ENCODE measurements at places on chromosomes 5 and 9.

- DNase-seq: no peak
Observed at GRCh38 chr5:133307275-133307674, 255.5 kb downstream of the HSPA4 start.

GRCh38 chr5:1103093-1103492 lies 8.8 kb downstream of the SLC12A7 start:
- no peak for DNase-seq

- no peak for DNase-seq
Observed at GRCh38 chr5:124648902-124649467, 97.5 kb downstream of the ZNF608 start.

DNA sequence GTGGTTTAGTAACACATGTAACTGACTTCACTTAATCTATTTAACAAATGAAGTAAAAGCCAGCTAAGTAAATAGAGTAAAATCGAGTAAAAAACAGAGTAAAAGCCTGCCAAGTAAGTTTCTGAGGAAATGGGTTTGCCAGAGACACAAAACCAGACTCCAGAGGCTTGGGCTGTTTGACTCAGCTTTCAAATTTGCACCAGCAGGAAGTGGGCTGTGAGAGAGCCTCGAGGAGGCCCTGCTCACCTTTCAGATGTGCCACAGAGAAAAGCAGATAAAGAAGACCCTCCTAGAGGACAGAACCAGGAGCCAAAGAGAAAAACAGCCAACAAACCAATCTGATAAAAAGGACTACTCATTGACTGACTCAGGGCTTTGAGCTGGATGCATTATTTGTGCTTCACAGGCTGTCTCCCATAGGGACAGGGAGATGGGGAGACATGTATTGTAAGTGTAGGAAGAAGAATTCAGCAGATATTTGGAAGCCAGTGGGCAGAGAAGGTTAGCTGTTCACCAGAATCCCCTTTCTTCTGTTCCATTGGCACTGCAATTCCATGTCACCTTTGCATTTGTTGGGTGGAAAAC lies 14.4 kb upstream of the AMACR start:
- DNase-seq: no peak

GRCh38 chr9:120904061-120904977 lies 22.3 kb downstream of the TRAF1 start:
- no peak for DNase-seq

GRCh38 chr5:179908528-179908927 lies 831 bp upstream of the TBC1D9B start:
- peak; percentile 49 for DNase-seq

GRCh38 chr9:91349115-91349555 lies 12.6 kb downstream of the AUH start:
- no peak for DNase-seq

- DNase-seq: no peak
Observed at GRCh38 chr5:52073993-52074689, 690.9 kb downstream of the ISL1 start.

DNA sequence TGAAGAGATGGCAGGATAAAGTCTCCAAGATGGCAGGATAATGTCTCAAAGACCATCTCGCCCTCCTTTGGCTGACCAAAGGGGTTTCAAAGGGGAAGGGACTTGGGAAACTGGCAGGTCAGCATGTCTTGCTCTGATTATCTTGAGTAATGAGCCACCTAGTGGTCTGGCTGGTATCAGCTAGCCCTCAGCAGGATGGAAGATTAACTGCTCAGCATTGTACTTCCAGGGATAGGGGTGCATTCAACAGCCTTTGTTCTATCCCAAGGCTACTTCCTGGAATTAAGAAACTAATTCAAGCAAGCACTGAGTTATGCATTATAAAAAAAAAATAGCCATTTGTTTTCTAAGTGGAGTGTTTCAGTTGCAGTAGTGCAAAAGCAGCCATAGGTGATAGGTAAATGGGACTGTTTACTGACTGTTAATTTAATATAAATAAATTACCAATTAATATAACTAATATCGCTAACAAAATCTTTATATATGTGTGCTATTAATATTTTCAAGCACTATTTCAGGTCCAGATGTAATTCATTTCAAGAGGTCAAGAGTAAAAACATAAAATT lies 555.5 kb downstream of the CDH9 start:
- DNase-seq: peak; percentile 36

DNA sequence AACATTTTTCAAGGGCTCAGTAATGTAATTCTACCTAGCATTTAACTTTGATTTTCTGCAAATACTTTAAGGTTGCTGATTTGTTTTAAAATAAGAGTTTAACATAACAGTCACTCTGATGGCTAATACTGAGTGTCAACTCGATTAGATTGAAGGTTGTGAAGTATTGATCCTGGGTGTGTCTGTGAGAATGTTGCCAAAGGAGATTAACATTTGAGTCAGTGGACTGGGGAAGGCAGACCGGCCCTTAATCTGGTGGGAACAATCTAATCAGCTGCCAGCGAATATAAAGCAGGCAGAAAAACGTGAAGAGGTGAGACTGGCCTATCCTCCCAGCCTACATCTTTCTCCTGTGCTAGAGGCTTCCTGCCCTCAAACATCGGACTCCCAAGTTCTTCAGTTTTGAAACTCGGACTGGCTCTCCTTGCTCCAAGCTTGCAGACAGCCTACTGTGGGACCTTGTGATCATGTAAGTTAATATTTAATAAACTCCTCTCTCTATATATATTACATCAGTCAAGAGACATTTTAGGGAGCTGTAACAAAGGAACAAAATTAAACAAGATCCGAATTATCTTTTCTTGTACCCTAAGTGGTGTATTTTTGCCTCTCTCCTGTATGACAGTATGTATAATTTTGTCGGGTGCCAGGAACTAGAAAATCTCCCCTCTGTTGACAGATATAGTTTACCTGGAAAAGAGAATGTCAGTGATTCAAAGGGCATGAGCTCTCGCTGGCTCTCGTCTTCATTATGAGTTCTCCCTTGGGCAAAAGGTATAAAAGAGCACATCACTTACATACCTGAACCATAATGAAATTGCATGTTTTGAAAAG lies 576.1 kb downstream of the LRRC70 start:
- DNase-seq: no peak

DNA sequence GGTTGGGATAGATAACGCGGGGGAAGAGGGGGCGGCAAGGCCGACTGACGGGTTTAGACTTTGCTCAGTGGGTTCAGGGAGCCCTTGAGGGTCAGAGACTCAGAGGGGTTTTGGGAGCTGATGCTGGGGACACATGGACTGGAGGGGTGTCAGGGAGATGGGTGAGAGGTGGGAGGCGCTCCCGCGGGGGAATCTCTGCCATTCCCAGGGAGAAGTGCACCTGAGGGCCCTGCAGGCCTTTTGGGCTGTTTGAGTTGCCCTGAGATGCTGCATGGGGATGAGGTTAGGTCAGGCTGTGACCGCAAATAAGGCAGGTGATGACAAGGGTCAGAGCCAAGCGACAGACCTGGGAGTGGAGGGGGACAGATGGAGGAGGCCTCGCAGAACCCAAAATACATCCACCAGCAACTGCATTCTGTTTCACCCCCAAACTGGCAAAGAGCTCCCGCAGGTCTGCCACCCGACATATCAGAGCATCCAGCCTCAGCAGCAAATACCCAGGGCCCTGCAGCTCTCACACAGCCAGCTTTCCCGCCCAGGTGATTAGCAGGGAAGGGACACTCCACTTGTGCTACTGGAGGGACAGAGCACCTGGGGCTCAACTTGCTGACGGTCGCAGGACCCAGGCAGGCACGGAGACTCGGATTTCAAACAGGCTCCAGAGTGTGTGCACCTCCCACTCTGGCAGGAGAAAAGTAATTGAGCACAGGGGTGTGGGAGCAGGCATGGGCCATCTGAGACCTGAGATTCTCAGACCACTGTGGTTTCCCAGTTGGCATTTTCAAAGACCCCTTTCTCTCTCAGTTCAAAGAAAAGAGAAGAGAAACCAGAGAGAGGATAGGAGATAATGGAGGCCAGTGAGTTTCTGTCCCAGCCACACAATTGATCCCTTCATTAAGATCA lies 26.4 kb downstream of the TMOD1 start:
- no peak for DNase-seq

DNA sequence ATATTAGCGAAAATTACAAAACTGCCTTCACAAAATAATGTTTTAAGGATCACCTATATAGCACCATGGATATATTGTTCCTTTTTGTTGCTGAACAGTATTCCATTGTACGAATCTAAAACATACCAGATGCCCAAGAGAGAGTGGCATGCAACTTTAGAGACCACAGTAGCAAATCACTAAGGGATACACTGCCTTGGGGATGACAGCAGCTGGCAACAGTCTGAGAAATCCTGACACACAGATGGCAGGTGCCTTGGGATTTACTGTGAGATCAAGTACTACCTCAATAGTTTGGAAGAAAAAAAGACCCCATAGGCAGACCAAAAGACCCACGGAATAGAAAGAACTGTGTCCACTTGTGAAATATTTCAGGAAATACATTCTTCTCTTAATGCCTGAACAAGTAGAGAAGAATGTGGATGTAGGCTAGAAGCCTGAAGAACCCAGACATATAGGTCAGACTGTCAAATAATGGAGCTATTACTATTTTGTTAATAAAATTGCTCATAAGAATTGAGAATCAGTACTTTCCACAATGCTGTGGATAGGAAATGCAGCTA lies 53.4 kb downstream of the PLPP1 start:
- DNase-seq: no peak

GRCh38 chr5:142472306-142472951 lies 147.6 kb upstream of the SPRY4 start:
- no peak for DNase-seq

GRCh38 chr9:35294556-35294955 lies 132.7 kb downstream of the UNC13B start:
- no peak for DNase-seq

DNA sequence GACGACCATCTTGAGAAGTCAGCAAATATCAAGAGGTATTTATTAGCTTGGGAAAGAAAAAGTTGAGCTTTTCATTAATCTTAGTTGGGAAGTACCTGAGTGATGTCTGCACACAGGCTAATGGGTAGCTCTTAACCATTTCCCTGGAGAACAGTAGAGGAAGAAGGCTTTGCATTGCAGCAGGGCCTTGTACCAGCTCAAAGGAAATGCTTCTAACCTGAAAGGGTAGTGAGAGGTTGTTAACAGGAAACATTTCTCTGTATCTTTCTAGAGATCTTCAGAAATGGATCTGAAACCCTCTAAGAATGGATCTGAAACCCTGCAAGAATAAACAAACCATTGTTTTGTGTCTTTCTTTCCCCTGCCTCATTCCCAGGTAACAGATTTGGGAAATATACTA lies 393.3 kb downstream of the PLK2 start:
- no peak for DNase-seq

DNA sequence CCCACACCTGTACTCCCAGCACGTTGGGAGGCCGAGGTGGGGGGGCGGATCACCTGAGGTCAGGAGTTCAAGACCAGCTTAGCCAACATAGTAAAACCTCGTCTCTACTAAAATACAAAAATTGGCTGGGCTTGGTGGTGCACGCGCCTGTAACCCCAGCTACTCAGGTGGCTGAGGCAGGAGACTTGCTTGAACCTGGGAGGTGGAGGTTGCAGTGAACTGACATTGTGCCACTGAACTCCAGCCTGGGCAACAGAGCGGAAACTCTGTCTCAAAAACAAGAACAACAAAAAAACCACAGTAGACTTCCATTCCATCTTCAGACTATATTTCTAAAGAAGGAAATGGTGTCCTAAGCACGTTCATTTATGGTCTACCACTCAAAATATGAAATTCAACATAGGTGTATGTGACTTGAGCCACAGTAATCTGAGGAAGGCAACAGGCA lies 14.2 kb upstream of the SERINC5 start:
- DNase-seq: no peak

DNA sequence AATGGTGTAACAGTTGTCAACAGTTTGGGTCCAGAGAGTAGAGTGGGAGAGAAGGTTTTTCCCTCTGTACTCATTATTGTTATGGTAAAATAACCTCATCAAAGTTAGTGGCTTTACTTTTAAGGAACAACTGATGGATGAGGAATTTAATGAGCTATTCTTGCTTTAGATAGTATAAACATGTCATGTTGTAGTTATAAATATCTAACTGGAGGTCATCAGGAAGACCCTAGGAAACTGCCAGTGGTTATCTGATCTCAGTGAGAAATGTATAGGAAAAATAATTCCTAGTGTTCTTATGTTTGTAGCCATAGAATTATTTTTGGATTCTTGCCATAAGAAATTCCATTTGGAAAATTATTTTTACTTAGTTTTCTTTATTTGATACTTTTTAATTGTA lies 4.1 kb downstream of the ERCC6L2 start:
- no peak for DNase-seq

DNA sequence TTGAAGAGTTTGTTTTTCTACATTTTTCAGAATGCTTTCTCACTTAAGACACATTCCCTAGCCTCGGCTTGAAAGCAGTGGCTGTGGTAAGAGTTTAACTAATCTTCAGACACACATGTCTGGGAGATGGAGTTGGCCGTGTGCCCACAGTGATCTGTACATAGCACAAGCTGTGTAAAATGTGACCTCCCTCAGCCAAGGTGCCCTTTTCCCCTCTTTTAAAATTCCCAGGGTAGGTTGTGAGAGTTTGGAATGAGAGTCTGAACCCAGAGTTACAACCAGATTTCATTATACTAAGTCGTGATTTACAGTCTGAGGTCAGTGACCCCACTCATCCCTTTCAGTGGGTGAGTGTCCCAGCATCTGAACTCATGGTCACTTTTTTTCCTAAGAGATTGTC lies 230.4 kb downstream of the DOCK8 start:
- no peak for DNase-seq

GRCh38 chr5:944992-945685 lies 52.5 kb downstream of the TRIP13 start:
- DNase-seq: no peak

GRCh38 chr9:109273869-109274268 lies 47.0 kb downstream of the EPB41L4B start:
- no peak for DNase-seq

GRCh38 chr5:112586596-112587062 lies 151.1 kb upstream of the APC start:
- no peak for DNase-seq

DNA sequence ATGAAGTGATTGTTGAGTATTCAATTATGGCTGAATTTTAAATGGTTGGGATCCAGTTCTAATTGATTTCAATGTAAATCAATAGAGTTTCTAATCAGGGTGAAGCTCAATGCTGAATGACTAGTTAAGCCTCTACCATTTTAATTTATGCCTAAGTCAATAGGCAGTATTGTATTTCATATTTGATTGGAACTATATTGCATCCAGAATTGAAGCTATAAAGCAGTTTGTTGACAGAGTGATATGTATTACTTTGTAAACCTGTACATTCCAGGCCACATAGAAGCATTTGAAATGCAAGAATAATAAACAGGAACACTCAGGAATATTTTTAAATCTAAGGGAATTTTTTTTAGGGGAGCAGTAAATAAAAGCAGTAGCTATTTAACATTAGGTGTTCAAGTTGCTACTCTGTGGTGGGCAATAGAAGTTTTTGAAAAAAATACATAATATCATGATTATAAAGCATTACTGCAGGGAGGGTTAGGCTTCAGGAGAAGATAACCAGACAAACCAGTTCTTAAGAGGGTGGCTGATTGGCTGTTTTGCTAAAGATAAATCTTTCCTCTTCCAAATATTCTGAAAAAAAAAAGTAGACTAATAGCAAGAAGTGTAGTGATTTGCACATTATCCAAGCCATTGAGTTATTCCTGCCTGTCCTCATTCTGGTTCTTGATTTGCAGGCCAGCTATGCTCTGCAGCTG lies 492.0 kb upstream of the MEF2C start:
- no peak for DNase-seq

- no peak for DNase-seq
Observed at GRCh38 chr5:176948458-176948857, 49.3 kb upstream of the HK3 start.

- no peak for DNase-seq
Observed at GRCh38 chr5:120504057-120504456, 40.0 kb downstream of the PRR16 start.

- DNase-seq: no peak
Observed at GRCh38 chr5:167152561-167152960, 1138.9 kb upstream of the WWC1 start.

- DNase-seq: no peak
Observed at GRCh38 chr5:128633901-128634300, 95.9 kb upstream of the FBN2 start.
